ENCODE measurements at places on chromosomes 3 and 15.
A peak's percentile ranks its signal among the peaks of the same experiment; 100 is the strongest.

DNA sequence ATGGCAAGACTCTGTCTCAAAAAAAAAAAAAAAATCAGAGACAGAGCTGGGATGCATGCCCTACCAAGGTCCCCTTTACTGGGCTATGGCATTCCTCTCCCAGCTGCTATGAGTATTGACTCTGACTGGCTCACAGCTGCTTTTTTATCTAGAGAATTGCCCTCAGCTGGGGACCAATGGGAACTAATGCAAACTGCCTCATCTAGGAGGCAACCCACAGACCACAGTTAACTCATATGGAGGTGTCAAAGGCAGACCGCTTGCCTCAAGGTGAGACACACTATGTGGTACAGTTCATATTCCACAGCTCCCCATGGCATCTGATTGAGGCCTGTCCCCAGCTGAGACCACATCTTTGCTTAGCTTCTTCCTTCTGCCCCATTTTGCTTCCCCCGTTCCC is 183.5 kb upstream of the EOMES start:
- H3K27ac ChIP-seq = no peak overlapping the region
- H3K36me3 ChIP-seq = no peaks in the 10 kb centered on the region
- DNase-seq = no peak
- no peak overlapping the region for H3K4me3 ChIP-seq
- H3K4me1 ChIP-seq = no peaks in the 10 kb centered on the region

DNA sequence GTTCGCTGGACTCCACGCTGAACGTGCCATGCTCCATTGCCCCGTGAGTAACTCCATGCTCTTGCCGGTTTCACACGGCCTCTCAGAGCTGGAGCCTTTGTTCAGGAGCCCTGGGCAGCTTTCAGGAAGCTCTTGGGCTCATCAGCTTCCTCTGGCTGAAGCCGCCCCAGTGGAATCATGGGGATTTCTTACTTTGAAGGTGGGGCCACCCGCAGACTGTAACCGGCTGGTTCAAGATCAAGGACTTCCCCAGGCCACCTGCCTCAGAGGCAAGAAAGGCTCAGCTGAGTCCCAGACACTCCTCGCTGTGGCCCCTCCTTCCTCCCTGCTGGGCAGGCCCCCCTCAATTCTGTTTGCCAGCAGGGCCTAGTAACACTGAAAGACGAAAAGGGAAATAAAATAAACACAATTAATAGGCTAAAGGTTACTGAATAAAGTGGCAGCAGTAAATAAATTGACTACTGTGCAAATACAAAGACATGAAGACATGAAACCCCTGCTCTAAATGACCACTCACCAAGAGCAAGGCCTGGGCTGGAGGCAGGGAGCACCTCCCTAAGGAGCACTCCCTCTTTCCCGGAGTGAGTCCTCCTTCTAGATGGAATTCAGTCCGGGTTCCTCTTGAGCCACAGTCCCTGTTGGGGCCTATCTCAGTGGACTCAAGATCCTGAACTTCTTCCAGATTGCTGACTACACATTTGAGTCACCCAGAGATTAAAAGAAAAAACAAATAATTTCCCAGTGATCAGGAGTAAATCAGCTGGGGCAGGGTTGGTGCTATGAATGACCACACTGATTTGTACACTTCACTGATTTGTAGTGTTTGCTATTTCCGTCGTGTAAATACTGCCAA is 51.0 kb downstream of the ZDHHC19 start:
- DNase-seq = peak; percentile 72
- peak overlapping the region; percentile 14 for H3K4me3 ChIP-seq
- H3K4me1 ChIP-seq = peaks cover 12% of the 10 kb centered on the region
- no peaks in the 10 kb centered on the region for H3K27me3 ChIP-seq

- H3K27ac ChIP-seq = peak overlapping the region; percentile 4
- peaks cover 3% of the 10 kb centered on the region for H3K36me3 ChIP-seq
- no peaks in the 10 kb centered on the region for H3K27me3 ChIP-seq
- H3K4me1 ChIP-seq = peaks cover 23% of the 10 kb centered on the region
Measured at GRCh38 chr3:185931777-185932612, 5.8 kb downstream of the TRA2B start.

GRCh38 chr3:8875836-8876235 is 87.4 kb downstream of the RAD18 start:
- H3K36me3 ChIP-seq = peaks cover 3% of the 10 kb centered on the region
- no peaks in the 10 kb centered on the region for H3K4me1 ChIP-seq
- H3K27me3 ChIP-seq = no peaks in the 10 kb centered on the region
- no peak for DNase-seq
- H3K4me3 ChIP-seq = no peak overlapping the region

DNA sequence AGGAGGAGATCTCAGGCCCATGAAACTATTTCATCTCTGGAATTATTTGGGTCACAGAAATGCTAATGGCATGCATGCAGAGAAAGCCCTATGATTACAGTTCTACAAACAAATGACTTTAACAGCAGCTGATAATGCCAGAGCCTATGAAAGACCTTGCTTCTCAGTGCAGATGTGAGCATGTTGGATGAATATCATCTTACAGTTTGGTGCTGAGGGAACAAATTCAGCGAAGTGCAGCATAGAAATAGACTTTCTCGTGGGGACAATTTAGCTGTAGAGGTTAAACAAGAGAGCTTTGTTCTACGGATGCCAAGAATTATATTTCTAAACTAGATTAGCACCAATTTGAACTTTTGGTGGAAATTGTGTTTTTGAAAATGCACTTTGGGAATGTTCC is 27.7 kb downstream of the PTX3 start:
- H3K4me1 ChIP-seq = no peaks in the 10 kb centered on the region
- H3K27ac ChIP-seq = no peak overlapping the region
- no peaks in the 10 kb centered on the region for H3K36me3 ChIP-seq

DNA sequence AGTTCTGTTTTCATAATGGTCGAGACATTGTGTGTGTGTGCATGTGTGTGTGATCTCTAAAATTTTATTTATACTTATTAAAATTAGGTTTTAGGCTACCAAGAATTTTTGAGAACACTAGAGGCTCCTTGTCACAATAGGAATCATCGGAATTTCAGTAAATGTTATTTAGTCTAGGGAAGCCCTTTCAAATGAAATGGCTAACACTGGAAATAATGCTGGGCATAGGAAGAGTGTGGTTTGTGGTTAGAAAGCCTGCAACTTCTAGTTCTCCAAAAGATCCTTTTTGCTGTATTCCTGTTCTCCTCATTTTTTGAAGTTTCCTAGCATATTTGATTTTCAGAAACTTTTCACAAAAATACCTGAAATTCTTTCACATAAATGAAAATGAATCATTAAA is 92.5 kb upstream of the MBNL1 start:
- no peak for DNase-seq
- H3K4me3 ChIP-seq = no peak overlapping the region
- no peaks in the 10 kb centered on the region for H3K4me1 ChIP-seq
- H3K27ac ChIP-seq = no peak overlapping the region
- H3K27me3 ChIP-seq = no peaks in the 10 kb centered on the region

- H3K36me3 ChIP-seq = no peaks in the 10 kb centered on the region
- no peak overlapping the region for H3K27ac ChIP-seq
- no peak overlapping the region for H3K4me3 ChIP-seq
Measured at GRCh38 chr3:116951610-116952009, 242.0 kb downstream of the TUSC7 start.

DNA sequence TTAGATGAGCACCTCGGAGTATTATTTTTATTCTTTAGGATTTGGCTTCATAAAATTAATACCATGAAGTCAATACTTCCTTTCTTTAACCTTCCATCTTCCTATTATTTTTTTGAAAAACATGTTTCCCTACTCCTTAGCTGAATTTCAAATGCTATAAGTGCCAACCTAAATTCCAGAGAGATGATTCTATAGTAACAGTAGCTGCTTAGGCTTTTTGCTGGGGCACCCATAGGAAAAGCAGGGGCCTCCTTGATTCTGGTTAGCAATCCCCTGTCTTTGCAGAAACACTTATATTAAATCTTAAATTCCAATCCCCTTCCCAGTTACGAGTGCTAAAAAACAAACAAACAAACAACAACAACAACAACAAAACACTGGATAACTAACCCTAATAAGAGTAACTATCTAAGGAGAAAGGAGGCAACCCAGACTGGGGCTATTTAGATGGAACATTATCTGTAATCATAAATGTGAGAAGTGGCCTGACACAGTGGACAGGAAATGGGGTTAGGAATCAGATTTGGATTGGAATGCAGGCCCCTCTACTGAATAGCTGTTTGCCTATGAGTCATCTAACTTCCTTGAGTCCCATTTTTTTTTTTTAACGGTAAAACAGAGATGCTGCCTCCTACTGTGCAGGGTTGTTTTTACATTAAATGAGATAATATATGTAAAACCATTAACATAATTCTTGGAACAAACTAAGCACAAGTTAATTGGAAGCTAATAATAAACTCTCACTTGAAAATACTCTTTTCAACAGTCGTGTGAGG is 148.1 kb downstream of the WDR72 start:
- no peak overlapping the region for H3K27ac ChIP-seq
- H3K36me3 ChIP-seq = no peaks in the 10 kb centered on the region
- no peaks in the 10 kb centered on the region for H3K4me1 ChIP-seq

GRCh38 chr15:70044168-70044567 is 53.5 kb downstream of the TLE3 start:
- DNase-seq = no peak
- H3K36me3 ChIP-seq = no peaks in the 10 kb centered on the region
- H3K27ac ChIP-seq = no peak overlapping the region
- H3K27me3 ChIP-seq = no peaks in the 10 kb centered on the region
- H3K4me1 ChIP-seq = no peaks in the 10 kb centered on the region
- no peak overlapping the region for H3K4me3 ChIP-seq

GRCh38 chr15:45183511-45183910 is 4.3 kb downstream of the SHF start:
- H3K27me3 ChIP-seq = no peaks in the 10 kb centered on the region
- no peak for DNase-seq
- H3K4me3 ChIP-seq = no peak overlapping the region
- peaks cover 4% of the 10 kb centered on the region for H3K4me1 ChIP-seq
- H3K36me3 ChIP-seq = no peaks in the 10 kb centered on the region

- no peak overlapping the region for H3K27ac ChIP-seq
- no peak for DNase-seq
- H3K4me3 ChIP-seq = no peak overlapping the region
- H3K4me1 ChIP-seq = no peaks in the 10 kb centered on the region
- no peaks in the 10 kb centered on the region for H3K36me3 ChIP-seq
Measured at GRCh38 chr15:38600236-38600635, 35.6 kb upstream of the RASGRP1 start.

DNA sequence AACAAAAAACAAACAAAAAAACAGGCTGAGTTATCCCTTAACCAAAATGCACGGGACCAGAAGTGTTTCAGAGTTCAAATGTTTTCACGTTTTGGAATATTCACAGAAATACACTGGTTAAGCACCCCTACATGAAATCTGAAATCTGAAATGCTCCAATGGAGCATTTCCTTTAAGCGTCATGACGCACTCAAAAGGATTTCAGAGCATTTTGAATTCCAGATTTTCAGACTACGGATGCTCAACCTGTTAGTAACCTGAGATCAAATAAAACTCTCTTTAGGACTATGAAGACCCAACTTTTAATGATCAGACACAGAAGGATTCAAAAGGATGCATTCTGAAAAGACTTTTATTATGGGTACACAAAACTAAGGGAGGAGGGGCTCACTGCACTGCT is 9.6 kb downstream of the CLPX start:
- H3K4me1 ChIP-seq = peaks cover 4% of the 10 kb centered on the region
- peaks cover 20% of the 10 kb centered on the region for H3K36me3 ChIP-seq
- H3K27ac ChIP-seq = no peak overlapping the region
- no peak overlapping the region for H3K4me3 ChIP-seq
- no peak for DNase-seq

DNA sequence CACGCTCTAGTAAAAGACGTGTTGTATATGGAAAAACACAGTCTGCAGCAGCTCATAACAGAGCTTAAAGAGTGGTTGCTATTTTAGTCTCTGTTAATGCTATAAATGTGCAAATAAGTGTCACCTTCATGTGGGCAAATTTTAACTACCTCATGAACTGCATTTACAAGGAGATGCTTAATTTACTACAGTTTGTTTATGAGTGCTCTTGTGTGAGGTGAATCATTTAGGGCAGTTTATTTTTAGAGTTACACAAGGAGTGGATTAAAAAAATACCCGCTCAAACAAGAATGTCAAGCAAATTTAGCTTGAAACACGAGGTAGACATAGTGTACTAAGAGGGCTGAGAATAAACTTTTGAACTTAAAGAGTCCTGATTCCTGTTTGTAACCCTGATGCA is 579.0 kb downstream of the MFSD1 start:
- H3K36me3 ChIP-seq = no peaks in the 10 kb centered on the region
- no peak overlapping the region for H3K4me3 ChIP-seq
- H3K27ac ChIP-seq = no peak overlapping the region
- H3K27me3 ChIP-seq = no peaks in the 10 kb centered on the region

- DNase-seq = no peak
- no peaks in the 10 kb centered on the region for H3K27me3 ChIP-seq
- no peaks in the 10 kb centered on the region for H3K36me3 ChIP-seq
- peak overlapping the region; percentile 30 for H3K4me3 ChIP-seq
- peaks cover 42% of the 10 kb centered on the region for H3K4me1 ChIP-seq
- peak overlapping the region; percentile 52 for H3K27ac ChIP-seq
Measured at GRCh38 chr3:63933459-63933858, 21.3 kb upstream of the SCAANT1 start.

GRCh38 chr3:187000711-187001151 is 70.4 kb downstream of the ST6GAL1 start:
- peaks cover 51% of the 10 kb centered on the region for H3K4me1 ChIP-seq
- peaks cover 6% of the 10 kb centered on the region for H3K36me3 ChIP-seq
- H3K4me3 ChIP-seq = peak overlapping the region; percentile 46
- H3K27me3 ChIP-seq = no peaks in the 10 kb centered on the region

GRCh38 chr15:71530116-71530515 is 280.2 kb upstream of the NR2E3 start:
- no peaks in the 10 kb centered on the region for H3K4me1 ChIP-seq
- no peak for DNase-seq
- no peak overlapping the region for H3K27ac ChIP-seq
- H3K36me3 ChIP-seq = no peaks in the 10 kb centered on the region
- H3K4me3 ChIP-seq = no peak overlapping the region
- no peaks in the 10 kb centered on the region for H3K27me3 ChIP-seq

DNA sequence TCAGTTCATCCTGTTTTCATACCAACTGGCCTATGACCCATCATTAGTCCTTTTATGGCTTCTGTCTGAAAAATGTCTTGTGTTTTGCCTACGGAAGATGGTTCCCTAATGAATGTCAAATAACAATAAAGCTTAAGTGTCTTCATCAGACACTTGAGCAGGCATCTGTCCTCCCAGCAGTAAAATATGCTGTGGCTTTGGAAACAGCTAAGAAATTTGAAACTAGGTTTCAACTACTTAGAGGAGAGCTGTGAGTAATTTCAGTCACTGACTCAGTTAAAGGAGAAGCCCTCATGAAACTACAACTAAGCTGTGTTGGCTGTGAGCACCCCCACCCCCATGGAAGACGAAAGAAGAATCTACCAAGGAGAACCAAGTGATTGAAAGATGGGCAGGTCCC is 409.4 kb upstream of the PPP2R3A start:
- no peaks in the 10 kb centered on the region for H3K36me3 ChIP-seq
- no peak overlapping the region for H3K4me3 ChIP-seq
- H3K4me1 ChIP-seq = no peaks in the 10 kb centered on the region
- H3K27me3 ChIP-seq = no peaks in the 10 kb centered on the region
- H3K27ac ChIP-seq = no peak overlapping the region
- DNase-seq = no peak

- no peak overlapping the region for H3K4me3 ChIP-seq
- H3K4me1 ChIP-seq = peaks cover 30% of the 10 kb centered on the region
- peaks cover 7% of the 10 kb centered on the region for H3K36me3 ChIP-seq
- no peak for DNase-seq
- H3K27me3 ChIP-seq = no peaks in the 10 kb centered on the region
Measured at GRCh38 chr15:92621972-92622533, 33.5 kb downstream of the FAM174B start.

- no peak overlapping the region for H3K4me3 ChIP-seq
- H3K27ac ChIP-seq = no peak overlapping the region
- no peak for DNase-seq
- H3K36me3 ChIP-seq = no peaks in the 10 kb centered on the region
- no peaks in the 10 kb centered on the region for H3K4me1 ChIP-seq
- no peaks in the 10 kb centered on the region for H3K27me3 ChIP-seq
Measured at GRCh38 chr3:59531994-59532393, 482.2 kb upstream of the CFAP20DC start.

All from GM12878 (cell line).